ENCODE measurements at places on chromosomes 5 and 9.

DNA sequence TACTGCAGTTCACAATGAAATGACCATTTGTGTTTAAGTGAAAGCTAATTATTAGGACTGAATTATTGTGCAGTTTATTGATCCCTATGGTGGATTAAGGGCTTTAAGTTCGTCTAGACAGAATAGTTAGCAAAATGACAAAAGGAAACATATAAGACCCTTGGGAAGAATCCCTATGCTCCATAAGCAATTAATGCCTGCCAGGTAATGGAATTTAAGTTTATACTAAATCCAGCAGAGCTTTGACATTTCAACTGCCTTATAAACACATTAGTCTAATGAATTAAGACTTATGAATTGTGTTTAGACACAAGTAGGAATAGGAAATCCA lies 640.0 kb upstream of the ARRDC3 start:
- no peak overlapping the region for H3K4me3 ChIP-seq
- H3K27ac ChIP-seq, result no peak overlapping the region
- no peaks in the 10 kb centered on the region for H3K4me1 ChIP-seq
- H3K27me3 ChIP-seq, result no peaks in the 10 kb centered on the region
- H3K36me3 ChIP-seq, result no peaks in the 10 kb centered on the region
- no peak for DNase-seq

DNA sequence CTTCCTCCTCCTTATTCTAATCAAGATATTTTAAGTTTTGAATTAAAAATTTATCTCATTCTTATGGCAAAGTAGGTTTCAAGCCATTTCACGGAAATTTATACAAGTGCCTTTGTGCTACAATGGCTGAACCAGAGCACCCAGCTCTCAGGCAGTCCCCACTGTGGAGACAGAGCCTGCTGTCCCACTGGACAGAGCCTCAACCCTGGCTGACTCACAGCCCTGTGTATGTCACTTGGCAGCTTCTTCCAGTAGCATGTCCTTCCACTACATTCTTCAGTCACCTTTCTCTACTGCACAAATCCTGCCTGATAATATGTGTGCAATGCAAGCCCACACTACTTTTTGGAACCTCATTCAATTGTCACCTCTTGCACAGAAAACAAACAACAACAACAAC lies 253.1 kb downstream of the PDE4D start:
- no peak for DNase-seq
- no peaks in the 10 kb centered on the region for H3K4me1 ChIP-seq
- no peaks in the 10 kb centered on the region for H3K27me3 ChIP-seq
- H3K27ac ChIP-seq, result no peak overlapping the region
- H3K4me3 ChIP-seq, result no peak overlapping the region
- H3K36me3 ChIP-seq, result no peaks in the 10 kb centered on the region

- no peak overlapping the region for H3K27ac ChIP-seq
- peak overlapping the region; percentile 66 for H3K4me3 ChIP-seq
- peaks cover 14% of the 10 kb centered on the region for H3K27me3 ChIP-seq
- peaks cover 26% of the 10 kb centered on the region for H3K4me1 ChIP-seq
Measured at GRCh38 chr5:96431376-96432187, 1.5 kb downstream of the PCSK1 start.

GRCh38 chr5:88872971-88873370 lies 10.0 kb downstream of the MEF2C start:
- H3K4me3 ChIP-seq, result no peak overlapping the region
- H3K27me3 ChIP-seq, result no peaks in the 10 kb centered on the region
- H3K36me3 ChIP-seq, result no peaks in the 10 kb centered on the region
- H3K27ac ChIP-seq, result no peak overlapping the region
- no peak for DNase-seq
- H3K4me1 ChIP-seq, result peaks cover 32% of the 10 kb centered on the region

DNA sequence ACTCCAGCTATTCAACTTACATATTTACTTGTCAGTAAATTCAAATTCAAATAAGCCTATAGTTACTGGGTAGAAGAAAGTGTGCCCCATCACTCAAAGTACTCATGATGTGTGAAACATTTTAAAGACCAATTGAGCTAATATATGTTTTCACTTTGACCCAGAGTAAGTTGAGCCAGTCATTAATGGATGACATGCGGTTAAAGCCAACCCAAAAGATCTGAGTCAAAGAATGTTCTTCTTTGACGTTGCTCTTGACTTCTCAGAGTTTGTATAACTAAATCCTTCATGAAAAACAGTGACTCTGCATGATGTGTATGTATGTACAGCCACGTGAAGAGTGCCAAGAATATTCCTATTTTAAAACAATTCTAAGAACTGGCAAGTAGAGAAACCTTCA lies 237.4 kb downstream of the NR2F1-AS1 start:
- H3K36me3 ChIP-seq, result no peaks in the 10 kb centered on the region
- no peaks in the 10 kb centered on the region for H3K27me3 ChIP-seq
- DNase-seq, result no peak
- no peak overlapping the region for H3K4me3 ChIP-seq
- H3K4me1 ChIP-seq, result no peaks in the 10 kb centered on the region

DNA sequence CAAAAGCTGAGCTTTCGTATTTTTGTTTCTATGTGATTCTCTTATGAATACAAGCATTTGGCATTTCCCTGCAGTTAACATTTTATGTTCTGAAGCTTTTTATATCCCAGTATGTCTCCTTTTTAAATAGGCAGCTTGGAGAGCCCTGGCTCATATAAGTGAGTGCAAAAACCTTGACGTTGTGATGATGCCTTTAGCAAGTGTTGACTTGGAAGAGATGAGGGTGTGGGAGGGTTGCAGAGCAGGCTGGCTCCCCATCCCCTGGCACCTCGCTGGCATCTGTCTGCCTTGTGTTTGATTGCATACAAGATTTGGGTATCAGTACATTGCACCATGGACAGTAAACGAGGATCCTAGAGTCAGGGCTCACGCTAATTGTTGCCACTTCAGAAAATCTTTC lies 42.1 kb upstream of the DIRAS2 start:
- no peak overlapping the region for H3K27ac ChIP-seq
- H3K27me3 ChIP-seq, result peaks cover 2% of the 10 kb centered on the region
- H3K36me3 ChIP-seq, result no peaks in the 10 kb centered on the region

- DNase-seq, result no peak
- no peaks in the 10 kb centered on the region for H3K36me3 ChIP-seq
- H3K27ac ChIP-seq, result no peak overlapping the region
- no peak overlapping the region for H3K4me3 ChIP-seq
- H3K27me3 ChIP-seq, result peaks cover 2% of the 10 kb centered on the region
Measured at GRCh38 chr9:69815313-69815712, 5.3 kb upstream of the CFAP95 start.

DNA sequence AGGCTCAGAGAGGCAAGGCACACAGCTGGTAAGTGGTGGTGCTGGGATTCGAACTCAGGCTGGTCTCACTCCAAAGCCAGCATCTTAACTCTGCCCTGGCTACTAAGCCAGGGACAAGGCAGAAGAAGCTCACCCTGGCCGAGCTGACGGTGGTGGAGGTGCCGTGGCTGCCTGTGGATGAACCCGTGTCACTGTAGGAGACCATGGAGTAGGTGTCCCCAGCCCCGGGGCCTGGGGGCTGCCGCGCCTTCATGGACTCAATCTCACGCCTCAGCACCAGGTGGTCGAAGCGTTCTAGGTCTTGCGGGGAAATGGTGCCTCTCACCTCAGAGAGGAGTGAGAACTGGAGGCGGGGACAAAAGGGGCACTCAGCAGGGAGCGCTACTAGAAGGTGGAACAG lies 35.4 kb upstream of the AKNA start:
- no peaks in the 10 kb centered on the region for H3K36me3 ChIP-seq
- no peak overlapping the region for H3K27ac ChIP-seq
- no peaks in the 10 kb centered on the region for H3K4me1 ChIP-seq
- H3K27me3 ChIP-seq, result peaks cover 15% of the 10 kb centered on the region

DNA sequence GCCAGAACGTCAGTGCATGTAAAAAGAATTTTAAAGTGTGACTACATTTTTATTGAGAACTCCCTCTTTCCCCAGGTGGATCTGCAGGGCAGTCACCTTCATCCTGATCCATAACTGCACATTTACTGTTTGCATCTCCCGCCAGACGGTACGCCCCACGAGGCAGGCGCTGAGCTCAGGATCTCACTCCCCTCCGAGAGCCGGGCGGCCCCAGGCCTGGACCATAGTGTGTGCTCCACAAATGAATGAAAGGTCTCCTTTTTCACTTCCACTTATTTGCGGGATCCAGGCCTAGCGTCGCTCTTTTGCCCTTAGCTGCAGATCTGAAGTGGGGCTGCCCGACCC lies 378 bp downstream of the DROSHA start:
- peak; percentile 37 for DNase-seq
- H3K36me3 ChIP-seq, result peaks cover 45% of the 10 kb centered on the region
- H3K4me1 ChIP-seq, result peaks cover 33% of the 10 kb centered on the region
- no peaks in the 10 kb centered on the region for H3K27me3 ChIP-seq
- H3K27ac ChIP-seq, result peak overlapping the region; percentile 76
- peak overlapping the region; percentile 94 for H3K4me3 ChIP-seq

GRCh38 chr9:133583586-133583985 lies 25.6 kb downstream of the FAM163B start:
- H3K27ac ChIP-seq, result no peak overlapping the region
- peaks cover 7% of the 10 kb centered on the region for H3K27me3 ChIP-seq
- peaks cover 20% of the 10 kb centered on the region for H3K4me1 ChIP-seq

GRCh38 chr5:143985832-143986515 lies 174.0 kb downstream of the HMHB1 start:
- no peaks in the 10 kb centered on the region for H3K4me1 ChIP-seq
- H3K36me3 ChIP-seq, result no peaks in the 10 kb centered on the region
- H3K27ac ChIP-seq, result no peak overlapping the region

DNA sequence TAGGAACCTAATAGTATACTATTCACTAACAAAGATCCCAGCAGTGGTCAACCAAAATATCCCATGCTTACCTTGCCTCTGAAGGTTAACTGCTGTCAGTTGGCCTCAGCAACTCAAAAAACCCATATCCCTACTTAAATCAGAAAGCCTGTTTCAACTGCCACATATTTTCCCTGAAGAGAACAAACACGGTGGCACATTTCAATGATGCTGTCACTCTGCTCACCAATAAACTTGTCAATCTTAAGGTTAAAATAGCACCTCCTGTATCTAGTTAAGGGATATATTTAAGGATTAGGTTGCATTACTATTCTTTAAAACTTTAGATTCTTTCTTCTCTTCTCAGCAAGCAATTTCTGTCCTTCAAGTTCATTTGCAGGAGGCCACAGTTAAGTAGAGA lies 986.9 kb downstream of the CDH18 start:
- DNase-seq, result no peak
- no peaks in the 10 kb centered on the region for H3K27me3 ChIP-seq
- no peaks in the 10 kb centered on the region for H3K36me3 ChIP-seq
- no peak overlapping the region for H3K4me3 ChIP-seq
- H3K4me1 ChIP-seq, result no peaks in the 10 kb centered on the region
- H3K27ac ChIP-seq, result no peak overlapping the region

DNA sequence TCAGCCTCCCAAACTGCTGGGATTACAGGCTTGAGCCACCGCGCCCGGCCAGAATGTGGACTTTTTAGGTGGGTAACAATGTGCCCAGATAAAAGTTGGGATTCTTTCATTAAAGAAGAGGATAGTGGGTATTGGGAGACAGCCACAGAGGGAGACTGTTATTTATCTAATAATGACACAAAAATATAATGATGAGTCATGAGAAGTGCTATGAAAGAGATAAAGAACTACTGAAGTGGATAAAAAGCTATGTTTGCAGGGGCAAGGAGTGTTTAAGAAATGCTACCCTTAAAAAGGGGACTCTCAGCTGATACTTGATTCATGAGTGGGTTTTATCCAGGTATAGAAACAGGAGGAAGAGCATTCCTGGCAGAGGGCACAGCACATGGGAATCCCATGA lies 143.6 kb upstream of the ERCC6L2 start:
- peaks cover 5% of the 10 kb centered on the region for H3K27me3 ChIP-seq
- H3K4me1 ChIP-seq, result peaks cover 3% of the 10 kb centered on the region

DNA sequence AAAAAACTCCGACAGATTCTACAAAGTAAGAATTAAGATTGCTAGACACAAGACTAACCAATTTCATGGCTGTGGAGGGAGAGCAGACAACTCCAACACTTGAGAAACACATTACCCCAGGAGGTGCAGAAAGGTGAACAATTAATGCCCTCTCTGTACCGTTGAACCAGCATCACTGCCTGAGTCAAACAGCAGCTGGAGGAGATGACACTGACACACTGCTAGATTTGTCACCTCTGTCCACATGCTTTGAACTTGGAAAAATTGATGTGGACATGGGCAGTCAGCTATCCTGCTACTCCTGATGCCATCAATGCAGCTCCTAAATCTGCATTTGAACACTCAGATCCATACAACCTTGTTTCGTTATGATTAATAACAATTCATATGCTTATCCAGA lies 51.7 kb downstream of the GPBP1 start:
- no peak for DNase-seq
- no peak overlapping the region for H3K4me3 ChIP-seq
- peaks cover 9% of the 10 kb centered on the region for H3K36me3 ChIP-seq

DNA sequence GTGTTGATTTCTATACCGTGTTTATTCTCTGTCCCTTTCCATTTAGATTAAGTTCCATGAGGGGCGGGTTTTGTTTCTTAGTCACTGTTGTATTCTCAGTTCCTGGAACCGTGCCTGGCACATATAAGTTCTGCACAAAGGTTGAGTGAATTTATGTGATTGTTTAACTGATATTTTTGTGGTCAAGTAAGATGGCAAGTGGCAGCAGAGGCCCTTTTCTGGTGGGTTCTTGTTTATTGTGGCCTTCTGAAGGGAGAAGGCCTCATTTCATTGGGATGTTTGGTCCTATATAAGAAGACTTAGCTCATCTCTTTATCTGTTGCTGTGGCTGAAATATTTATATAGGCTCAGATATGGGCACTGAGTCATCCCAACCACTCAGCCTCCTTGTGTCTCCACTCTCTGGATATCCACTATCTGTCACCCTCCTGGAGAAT lies 262.5 kb downstream of the PSAT1 start:
- no peak for DNase-seq
- no peaks in the 10 kb centered on the region for H3K27me3 ChIP-seq
- no peak overlapping the region for H3K4me3 ChIP-seq
- H3K4me1 ChIP-seq, result no peaks in the 10 kb centered on the region
- no peaks in the 10 kb centered on the region for H3K36me3 ChIP-seq

GRCh38 chr5:8767746-8768145 lies 778.1 kb downstream of the SEMA5A start:
- peaks cover 1% of the 10 kb centered on the region for H3K27me3 ChIP-seq
- no peak for DNase-seq

GRCh38 chr5:23717486-23717885 lies 210.1 kb downstream of the PRDM9 start:
- no peaks in the 10 kb centered on the region for H3K36me3 ChIP-seq
- no peak overlapping the region for H3K4me3 ChIP-seq
- H3K27me3 ChIP-seq, result no peaks in the 10 kb centered on the region
- no peak for DNase-seq
- H3K27ac ChIP-seq, result no peak overlapping the region
- no peaks in the 10 kb centered on the region for H3K4me1 ChIP-seq

GRCh38 chr9:89543111-89543510 lies 45.2 kb upstream of the SEMA4D start:
- H3K4me1 ChIP-seq, result no peaks in the 10 kb centered on the region
- peaks cover 10% of the 10 kb centered on the region for H3K36me3 ChIP-seq
- DNase-seq, result no peak
- H3K27ac ChIP-seq, result no peak overlapping the region
- H3K27me3 ChIP-seq, result peaks cover 1% of the 10 kb centered on the region
- H3K4me3 ChIP-seq, result no peak overlapping the region
